Germinal center (tissue), 1 donor: ENCODE measurements at places on chromosomes 1 and 21.

DNA sequence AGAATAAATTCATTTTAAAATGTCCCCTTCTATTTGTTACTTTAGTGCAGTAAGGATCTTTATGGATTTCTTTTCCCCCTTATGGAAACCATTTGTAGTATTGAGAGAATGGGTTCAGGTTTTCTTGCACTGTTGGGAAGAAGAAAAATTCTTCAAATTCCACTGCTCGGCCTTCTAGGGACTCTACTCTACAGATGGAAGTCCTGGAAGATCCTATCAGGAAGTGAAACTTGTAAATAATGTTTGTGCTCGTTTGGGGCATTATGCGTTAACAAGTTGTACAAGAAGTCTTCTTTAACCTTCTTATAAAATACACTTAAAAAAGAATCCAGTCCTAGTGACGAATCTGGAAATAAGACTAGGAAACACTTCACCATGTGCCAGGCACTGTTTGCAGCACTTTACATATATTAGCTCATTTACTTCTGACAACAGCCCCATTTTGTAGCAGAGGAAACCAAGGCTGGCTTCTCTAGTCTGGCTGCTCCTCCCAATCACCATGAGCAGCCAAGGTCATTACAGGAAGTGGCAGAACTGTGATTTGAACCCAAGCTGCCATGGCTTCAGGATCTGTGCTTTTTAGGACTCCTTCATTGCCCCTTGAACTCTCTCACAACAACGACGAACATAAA lies 11.8 kb downstream of the LRRC8D start:
- DNase-seq: no peak

GRCh38 chr1:35452106-35452774 lies 105.0 kb downstream of the KIAA0319L start:
- DNase-seq: no peak

GRCh38 chr1:32056598-32056997 lies 16.1 kb upstream of the TMEM39B start:
- no peak for DNase-seq

GRCh38 chr1:241077386-241078147 lies 279.4 kb downstream of the RGS7 start:
- DNase-seq: no peak

DNA sequence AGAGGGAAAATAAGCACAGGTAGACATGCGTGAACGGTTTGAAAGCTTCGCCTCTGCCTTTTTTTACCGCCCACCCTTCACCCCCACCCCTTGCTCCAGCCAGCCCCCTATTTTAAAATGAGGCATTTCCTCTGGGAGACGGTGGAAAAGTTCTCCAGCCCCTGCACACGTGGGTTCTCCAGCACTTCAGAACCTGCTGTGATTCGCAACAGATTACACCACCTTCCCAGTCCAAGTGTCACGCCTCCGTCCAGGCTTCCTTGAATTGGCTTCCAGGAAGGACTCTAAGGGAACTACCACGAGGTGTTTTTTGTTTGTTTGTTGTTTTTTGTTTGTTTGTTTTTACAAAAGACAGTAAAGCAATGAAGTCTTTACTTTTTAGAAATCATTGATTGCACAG lies 2.6 kb downstream of the LRRC7 start:
- no peak for DNase-seq

GRCh38 chr1:37846647-37847339 lies 12.6 kb downstream of the MTF1 start:
- DNase-seq: no peak

- no peak for DNase-seq
Observed at GRCh38 chr1:77465922-77466321, 184.1 kb downstream of the AK5 start.

- no peak for DNase-seq
Observed at GRCh38 chr1:114468710-114469468, 42.1 kb downstream of the TRIM33 start.

DNA sequence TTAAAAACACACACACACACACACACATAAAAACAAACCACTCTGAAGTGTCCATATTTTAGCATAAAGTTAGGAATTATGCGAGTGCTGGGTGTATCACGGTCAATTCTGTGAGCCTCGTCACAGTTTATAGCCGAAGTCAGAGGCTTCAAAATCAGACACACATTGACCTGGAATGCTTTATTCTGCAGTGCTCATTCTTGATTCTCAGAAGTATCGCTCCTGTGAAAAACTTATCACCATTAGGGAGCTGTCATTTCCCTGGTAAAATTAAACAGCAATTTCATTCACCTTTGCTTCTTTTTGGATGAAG lies 8.7 kb upstream of the IRF2BP2 start:
- DNase-seq: no peak

DNA sequence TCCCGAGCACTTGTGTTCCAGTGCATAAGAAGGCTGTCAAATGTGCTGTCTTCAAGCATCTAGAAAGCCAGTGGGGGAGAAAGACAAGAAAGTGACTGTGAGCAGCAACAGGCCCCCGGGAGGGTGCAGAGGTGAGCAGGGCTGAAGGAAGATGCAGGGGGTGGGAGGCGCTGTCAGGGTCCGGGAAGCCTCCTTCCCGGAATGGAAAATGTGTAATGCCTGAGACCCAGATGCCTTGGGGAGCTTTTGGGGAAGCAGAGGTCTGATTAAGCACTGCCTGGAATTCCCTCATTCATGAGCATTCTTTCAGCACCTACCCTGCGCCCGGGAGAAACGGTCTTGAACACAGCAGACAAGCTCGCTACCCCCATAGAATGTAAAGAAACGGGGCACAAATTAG lies 1.3 kb downstream of the NPHP4 start:
- no peak for DNase-seq

DNA sequence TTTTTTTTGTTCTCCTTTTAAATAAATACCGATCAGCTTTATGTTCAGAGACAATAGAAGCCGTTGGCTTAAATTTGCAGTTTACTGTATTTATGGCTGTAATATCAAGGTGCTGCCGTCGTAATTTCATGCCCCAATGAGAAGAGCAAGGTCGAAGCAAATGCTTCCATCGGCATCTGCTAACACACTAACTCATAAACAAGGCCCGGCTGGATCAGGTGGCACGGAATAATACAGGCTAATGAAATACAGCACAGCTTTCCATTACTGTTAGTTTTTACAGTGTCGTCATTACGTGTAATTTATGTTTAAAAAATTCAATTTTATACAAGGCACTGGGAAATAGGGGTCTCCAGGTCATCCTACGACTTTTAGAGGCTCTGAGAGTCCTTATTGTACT lies 119.0 kb downstream of the PEX14 start:
- no peak for DNase-seq
